ENCODE measurements at places on chromosomes 5 and 9.

DNA sequence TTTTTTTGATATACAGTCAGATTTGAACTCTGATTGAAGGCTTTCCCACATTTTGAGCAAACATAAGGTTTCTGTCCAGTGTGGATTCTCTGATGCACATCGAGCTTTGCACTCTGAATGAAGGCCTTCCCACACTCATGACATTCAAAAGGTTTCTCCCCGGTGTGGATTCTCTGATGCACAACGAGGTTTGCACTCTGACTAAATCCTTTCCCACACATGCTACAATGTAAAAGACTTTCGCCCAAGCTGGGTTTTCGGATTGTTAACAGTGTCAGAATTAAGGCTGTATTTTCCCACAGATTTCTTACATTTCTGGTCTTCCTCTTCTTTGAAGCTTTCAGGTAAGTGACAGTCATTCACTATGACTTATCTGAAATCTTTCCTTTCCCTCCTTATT lies 44.3 kb downstream of the GHR start:
- no peak for DNase-seq

GRCh38 chr5:180803181-180804128 lies 849 bp upstream of the MGAT1 start:
- peak; percentile 89 for DNase-seq

DNA sequence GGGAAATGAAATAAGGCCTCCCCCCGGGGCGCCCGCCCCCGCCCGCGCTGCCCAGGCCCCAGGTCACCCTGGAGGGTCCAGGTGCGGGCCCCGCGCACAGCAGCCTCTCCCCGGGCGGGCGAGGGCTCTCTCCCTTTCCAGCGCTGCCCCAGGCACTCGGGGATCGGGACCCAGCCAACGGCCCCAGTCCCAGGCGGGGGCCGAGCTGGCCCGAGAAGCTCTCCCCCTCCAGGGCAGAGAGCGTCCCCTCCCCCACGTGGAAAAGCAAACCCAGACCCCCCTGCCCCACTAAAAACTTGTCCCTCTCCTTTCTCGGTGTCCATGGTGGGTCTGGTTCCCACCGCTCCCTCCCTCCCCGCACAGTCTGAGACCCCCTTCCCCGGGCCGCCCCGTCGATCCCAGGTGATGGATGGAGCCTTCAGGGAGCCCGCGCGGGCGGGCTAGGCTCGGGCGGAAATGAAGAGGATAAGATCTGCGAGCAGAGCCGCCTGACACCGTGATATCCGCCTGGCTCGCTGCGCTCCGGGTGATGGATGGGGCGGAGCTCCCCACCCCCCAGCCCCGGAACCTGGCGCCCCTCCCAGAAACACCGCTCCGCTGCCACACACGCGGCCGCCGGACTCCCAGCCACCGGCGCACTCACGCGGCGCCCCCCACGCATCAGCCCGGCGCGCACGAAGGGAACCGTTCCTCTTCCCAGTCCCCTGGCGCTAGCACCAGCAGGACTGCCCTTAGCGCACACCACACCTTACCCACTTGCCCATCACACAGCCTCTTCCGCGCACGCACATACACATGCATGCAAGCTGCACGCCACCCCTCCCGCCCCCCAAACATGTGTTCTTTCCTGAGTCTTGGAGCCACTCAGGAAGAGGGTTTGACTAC lies 81.7 kb upstream of the ZBTB43 start:
- no peak for DNase-seq

DNA sequence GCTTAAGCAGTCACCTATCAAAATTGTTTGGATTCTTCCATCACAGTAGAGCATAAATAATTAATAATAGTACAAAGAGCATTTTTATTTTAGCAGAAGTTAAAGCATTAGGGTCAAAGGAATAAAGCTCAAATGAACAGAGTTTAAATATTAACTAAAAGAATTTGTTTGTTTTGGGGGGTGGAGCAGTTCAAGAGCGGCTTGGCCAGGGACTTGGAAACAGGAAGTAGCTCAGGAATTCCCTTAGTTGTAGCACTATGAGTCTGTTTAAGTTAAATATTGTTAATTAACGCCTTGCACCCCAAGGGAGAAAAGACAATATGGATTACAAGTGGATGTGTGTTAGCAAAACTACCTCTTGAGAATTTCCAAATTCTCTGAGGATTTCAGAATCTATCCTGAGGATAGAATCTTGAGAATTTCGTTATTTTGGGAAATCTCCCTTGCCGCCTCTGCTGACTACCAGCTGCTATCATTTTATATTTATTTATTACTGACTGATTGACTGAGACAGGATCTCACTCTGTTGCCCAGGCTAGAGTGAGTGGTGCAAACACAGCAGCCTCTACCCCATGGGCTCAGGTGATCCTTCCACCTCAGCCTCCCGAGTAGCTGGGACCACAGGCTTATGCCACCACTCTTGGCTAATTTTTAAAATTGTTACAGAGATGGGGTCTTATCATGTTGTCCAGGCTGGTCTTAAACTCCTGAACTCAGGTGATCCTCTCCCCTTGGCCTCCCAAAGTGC lies 96.7 kb upstream of the CHD1 start:
- DNase-seq, result no peak

- no peak for DNase-seq
Observed at GRCh38 chr5:42811591-42812446, at the start of gene SELENOP. Gene SELENOP, minus strand, starts transcription at chr5:42811892. Its CDS starts 3,539 bp downstream, at chr5:42808353.

DNA sequence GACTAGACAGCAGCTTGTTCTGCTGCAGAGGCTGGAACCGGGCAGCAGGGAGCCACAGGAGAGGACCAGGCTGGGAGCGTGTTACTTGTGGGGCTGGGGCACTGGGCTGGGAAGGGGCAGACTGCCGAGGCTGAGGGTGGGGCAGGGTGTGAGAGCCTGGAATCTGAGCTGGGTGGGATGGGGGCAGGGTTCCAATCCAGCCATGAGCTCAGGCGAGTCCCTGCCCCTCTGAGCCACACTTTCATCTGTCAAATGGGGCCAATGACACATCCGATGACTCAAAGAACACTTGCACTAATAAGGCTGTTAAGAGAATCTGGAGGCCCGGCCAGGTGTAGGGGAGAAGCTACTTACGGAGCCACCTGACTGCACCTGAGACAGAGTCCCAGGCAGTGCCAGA lies 18.7 kb upstream of the WDR38 start:
- DNase-seq, result no peak

DNA sequence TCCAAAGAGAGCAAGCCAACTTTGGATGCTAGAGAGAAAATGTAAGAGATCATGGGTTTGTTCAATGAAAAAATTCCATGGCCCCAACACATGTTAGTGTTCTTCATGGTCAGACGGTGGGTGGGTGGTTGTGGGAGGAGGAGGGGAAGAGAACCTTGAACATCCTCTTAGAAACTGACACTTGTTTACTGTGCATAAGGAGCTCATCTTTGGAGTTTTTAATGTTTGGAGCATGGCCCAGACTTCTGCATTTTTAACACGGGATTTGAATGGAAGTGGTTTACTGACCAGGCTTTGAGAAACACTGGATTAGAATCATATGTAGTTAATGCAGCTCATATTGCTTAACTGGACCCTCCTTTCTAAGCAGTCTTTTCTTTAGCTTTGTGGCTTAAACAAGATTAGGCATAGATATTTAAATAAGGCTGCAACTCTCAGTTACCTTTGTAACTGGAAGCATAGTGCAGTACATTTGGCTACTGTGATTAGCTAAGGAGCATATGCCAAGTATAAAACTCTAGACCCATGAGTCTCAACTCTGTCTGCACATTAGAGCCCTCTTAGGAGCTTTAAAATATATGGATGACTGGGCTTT lies 60.1 kb downstream of the FOCAD start:
- DNase-seq, result no peak

DNA sequence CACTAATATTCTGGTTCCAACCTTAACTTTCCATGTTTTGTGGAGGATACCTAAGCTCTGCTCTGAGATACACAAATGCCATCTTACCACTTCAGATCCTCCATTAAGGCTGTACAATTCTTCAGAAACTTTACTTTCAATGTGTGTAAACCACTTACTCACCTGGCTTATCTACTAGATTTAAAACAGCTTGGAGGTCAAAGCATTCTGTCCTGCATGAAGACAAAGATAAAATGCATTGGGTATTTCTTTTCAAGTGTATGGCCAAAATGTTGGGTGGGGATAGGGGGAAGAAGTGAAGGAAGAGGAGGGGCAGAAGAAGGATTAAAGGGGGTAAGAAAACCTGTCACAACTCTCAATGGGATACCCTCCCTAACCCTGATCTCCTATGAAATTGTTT lies 939 bp downstream of the GOLGA1 start:
- no peak for DNase-seq

DNA sequence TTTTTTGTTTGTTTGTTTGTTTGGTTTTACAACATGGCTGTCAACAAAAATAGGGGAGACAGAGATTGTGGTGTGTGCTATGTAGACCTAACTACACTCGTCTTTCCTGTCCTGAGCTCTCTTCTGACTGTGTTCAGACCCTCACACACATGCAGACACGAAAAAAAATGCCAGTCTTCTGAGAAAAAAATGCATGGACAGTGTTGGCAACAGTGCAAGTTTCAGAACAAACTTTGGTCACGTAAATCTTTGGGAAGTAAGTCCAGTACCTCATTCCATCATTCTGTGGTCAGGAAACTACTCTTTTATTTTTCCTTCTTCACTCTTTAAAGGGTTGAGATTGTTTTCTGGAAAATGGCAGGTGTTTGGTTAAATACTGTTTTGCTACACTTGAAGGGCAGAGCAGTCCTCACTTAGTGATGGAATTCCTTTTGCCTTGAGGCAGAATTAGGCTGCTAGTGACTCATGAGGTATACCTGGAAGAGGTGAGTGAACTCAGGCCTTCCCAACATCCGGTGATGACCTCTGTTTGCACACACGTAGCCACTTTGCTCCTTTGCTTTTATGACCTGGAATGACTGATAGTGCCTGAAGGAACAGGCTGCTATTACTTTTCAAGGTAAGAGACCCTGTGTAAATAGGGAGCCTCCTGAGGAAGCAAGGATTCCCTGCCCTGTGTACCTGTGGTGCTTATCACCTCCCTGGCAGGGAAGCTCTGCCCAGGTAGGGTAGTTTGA lies 81.6 kb upstream of the TNFAIP8 start:
- DNase-seq, result no peak

- peak; percentile 1 for DNase-seq
Observed at GRCh38 chr5:141641634-141642267, 5.0 kb downstream of the RELL2 start.

DNA sequence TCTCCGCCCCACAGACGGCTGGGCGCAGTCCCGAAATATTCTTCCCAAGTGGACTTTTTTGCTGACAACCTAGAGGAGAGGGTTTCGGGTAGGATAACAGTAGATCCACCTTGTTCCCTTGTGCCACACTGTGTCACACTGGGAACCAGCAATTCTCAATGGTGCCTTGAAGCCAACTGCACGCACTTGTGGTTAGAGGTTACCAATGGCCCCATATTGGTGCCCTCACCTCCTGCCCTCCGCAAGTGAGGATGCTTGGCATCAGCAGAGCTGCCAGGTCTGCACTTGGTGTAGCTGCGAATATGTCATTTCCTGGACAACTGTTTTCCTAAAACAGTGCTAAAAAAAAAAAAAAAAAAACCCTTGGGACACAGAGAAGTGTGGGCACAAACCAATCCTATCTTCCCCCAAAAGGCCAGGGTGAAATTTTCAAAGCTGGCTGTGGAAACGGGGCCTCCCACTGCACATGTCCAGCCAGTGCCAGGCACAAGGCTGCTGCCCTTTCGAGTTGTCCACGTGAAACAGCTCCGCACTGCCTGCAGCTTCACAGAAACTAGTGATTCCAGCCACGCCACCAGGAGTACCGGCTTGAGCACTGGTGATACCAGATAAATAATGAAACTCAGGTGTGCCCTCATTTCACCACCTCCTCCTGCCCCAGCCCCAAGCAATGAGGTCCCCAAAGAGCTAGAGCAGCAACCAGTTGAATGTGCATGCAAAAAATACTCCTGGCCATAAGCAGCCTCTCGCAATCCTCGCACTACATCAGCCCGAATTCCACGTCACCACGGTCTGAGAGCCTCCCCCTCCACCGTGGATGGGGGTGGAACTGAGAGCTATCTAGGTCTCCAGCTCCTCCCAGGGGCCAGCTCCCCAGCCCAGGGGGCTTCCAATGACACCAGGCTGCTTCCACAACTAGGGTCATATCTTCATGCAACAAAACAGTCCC lies 51.2 kb downstream of the USP20 start:
- no peak for DNase-seq

Data from GDM1 (cell line).